ENCODE measurements at places on chromosomes 4 and X.

- no peak for DNase-seq
Observed at GRCh38 chr4:69781458-69782418, 21.3 kb upstream of the SULT1B1 start.

- no peak for DNase-seq
Observed at GRCh38 chrX:555725-556666, 74.6 kb upstream of the SHOX start.

- DNase-seq, result no peak
Observed at GRCh38 chr4:66837279-66837922, 707.9 kb downstream of the CENPC start.

GRCh38 chrX:22081475-22082092 is 49.5 kb downstream of the PHEX start:
- DNase-seq, result peak; percentile 5

- no peak for DNase-seq
Observed at GRCh38 chr4:24104158-24104565, 214.3 kb upstream of the PPARGC1A start.

DNA sequence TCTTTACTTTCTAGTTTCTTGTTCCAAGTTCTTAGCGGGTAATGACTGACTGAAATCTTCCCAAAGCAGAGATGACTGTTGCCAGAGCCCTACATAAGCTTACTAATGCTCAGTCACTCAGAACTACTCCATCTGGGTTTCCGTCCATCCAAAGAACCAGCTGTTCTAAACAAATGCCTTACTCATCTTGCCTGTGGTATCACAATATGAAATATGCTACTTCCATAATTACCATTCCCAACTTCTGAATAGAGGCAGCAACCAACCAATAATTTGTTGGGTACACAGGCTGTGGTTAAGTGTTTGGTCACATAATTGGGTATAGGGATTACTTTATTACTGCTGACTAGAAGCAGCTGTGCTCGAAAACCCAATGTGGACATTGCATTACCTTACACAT is 930.2 kb upstream of the DIAPH2 start:
- no peak for DNase-seq

GRCh38 chr4:58070726-58071125 is 960.5 kb upstream of the IGFBP7 start:
- no peak for DNase-seq

DNA sequence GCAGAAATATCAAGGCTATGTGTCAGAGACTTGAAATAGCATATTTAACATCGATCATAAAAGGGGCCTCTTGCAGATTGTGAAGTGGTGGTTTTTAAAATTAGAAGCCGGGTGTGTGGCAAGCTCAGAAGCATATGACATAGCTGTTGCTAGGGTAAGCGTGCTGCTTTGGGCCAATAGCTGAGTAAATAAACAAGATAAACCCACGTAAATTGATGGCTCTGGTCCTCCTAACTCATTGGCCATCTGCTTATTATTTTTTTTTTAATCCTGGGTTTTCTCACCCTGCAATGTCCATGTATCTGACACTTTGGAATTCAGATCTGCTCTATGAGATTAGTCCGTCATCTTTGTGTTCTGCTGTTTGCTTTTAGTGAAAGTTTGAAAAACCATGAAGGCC is 32.6 kb upstream of the STOX2 start:
- no peak for DNase-seq

- DNase-seq, result no peak
Observed at GRCh38 chr4:125985856-125986255, 671.1 kb downstream of the FAT4 start.

DNA sequence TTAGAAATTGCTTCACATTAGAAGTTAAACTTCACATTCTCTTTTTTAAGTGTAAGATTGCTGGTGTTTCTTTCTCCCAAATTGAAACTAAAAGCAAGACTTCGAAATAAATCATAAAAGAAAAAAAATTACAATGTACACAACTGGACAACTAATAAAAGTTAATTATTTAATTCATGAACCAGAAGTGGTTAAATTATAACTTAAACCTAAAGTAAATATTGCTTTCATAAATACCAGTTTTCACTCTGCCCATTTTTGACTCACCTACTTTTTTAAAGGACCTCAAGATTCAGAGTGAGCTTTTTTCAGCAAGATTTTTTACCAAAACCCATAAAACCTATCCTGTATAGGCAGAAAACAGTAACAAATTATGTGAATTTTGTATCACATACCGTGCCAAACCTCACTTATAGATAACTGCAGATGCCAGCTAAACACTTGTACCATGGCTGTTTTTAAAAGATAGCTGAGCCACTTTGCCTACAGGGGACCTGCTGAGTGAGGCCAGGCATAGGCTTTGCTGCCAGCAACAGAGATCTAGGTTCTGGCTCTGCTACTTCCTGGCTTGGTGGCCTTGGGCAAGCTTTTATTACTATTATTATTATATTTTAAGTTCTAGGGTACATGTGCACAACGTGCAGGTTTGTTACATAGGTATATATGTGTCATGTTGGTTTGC is 259.8 kb downstream of the NR3C2 start:
- DNase-seq, result no peak

DNA sequence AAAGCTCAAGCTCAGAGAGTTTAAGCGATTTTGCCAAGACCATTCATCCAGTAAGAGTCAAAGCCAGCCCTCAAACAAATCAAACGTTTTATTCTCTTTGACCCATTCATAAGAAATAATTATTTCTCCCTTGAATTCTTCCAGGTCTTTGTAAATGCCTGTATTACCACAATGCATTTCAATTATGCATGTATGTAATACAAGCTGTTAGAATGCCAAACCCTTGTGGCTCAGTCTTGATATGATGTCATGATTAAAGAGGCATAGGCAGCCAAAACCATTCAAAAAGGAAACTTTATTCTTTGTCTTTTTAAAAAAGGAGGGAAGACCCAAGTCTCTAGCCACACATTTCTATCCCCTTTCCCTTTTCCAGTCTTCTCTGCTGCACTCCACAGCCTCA is 56.5 kb upstream of the PGM2 start:
- DNase-seq, result no peak

- DNase-seq, result no peak
Observed at GRCh38 chr4:25011135-25011866, 19.4 kb downstream of the LGI2 start.

GRCh38 chr4:121799867-121800501 is 1.1 kb upstream of the EXOSC9 start:
- DNase-seq, result no peak

- no peak for DNase-seq
Observed at GRCh38 chrX:96183843-96184242, 500.8 kb upstream of the DIAPH2 start.

- no peak for DNase-seq
Observed at GRCh38 chr4:151099976-151100417, 569 bp downstream of the RPS3A start.

DNA sequence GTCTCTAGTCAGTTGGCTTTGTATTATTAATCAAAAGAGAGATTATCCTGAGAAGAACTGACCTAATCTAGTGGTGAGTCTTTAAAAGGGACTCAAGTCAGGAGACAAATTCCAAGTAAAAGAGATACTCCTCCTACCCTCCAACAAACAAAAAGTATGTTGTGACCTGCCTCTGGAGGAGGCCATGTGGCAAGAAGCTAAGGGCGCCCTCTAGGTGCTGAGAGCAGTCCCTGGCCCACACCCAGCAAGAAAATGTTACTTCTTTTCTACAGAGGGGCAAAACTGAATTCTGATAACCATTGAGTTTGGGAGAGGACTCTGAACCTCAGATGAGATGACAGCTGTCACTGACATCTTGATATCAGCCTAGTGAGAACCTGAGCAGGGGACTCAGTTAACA is 953.6 kb upstream of the AGA start:
- DNase-seq, result no peak

DNA sequence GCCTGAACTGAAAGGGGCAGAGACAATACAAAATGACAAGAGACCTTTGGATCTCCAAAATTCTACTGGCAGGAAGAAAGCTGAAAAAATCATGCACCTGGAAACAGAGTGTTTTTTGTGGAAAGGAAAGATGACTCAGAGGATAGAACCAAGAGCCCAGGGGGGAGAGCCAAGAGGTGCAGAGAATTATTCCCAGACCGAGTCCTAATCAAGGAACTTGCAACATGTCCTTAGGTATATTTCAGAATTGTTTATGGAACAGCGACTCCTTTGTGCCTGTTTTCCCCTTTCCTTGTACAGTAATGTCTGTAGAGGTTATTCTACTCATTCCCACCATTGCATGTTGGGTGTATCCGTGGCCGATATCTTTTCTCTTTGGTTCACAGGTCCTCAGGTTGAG is 71.7 kb downstream of the YIPF6 start:
- no peak for DNase-seq

- DNase-seq, result no peak
Observed at GRCh38 chrX:133658293-133658911, 243.1 kb upstream of the GPC4 start.

DNA sequence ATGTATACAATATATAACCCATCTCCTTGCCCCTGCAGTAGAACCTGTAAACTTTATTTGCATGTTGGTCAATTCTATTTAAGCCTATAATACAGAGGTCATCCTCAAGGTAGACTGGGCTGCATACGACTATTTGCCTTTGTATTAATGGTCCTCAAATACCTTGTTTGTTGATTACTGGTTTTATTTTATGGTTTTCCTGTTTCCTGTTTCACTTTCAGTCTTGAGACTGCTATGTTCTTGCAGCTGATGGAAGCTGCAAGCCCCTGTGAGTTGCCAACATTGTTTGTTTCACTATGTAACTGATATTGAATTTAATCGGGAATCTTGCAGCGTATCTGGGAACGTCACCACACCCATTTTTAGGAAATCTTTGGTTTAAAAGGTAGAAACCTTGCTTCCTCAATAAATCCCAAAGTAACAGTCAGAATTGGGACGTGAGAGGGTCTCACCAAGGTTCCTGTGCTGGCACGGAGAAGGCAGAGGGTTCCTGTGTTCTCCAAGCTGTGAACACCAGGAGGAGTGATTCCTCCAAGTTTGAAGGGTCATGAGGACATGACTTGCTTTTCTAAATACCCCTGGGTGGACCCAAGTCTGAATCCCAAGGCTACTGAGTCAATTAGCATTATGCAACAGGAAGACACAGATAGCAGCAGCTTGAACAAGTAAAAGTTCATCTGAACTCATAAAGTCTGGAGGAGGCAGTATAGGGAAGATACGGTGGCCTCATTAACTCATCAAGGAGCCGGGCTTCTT is 110.6 kb upstream of the PNPLA4 start:
- DNase-seq, result no peak

- no peak for DNase-seq
Observed at GRCh38 chrX:30153175-30153880, 62.0 kb upstream of the MAGEB2 start.

DNA sequence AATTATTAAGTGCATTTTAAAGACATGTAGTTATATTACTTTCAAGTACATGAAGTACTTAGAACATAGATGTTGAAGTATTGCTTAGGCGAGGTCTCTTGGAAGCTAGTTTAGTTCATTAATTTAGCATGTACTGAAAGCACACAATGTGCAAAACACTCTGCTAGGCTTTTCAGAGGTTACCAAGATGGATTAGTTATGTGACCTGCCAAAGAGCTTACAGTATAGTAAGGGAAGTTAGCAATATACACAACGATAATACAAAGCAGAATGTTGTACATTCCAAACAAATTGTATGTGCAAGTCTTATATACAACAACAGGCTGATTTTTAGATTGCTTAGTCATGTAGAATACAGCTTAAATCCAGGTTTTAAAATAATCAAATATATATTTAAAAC is 118.5 kb upstream of the NRK start:
- no peak for DNase-seq

DNA sequence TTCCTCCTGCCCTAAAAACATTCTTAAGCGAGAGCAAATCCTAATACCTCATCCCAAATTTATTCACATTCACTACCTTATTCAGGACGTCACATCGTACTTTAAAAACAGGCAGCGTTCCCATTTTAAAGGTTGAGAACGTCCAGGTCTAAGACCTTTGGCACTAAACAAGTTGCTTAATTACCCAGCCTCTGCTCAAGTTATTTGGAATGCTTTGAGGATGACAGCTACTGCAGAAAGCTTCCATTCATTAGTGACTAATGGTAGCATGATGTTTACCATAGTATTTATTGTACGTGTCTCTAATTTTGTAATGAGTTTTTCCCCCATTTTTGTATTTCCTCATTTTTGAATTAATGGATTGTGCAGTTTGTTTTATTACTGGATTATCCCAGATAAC is 1.5 kb downstream of the USP38 start:
- no peak for DNase-seq

GRCh38 chr4:152172146-152172545 is 363.7 kb downstream of the FBXW7 start:
- no peak for DNase-seq

DNA sequence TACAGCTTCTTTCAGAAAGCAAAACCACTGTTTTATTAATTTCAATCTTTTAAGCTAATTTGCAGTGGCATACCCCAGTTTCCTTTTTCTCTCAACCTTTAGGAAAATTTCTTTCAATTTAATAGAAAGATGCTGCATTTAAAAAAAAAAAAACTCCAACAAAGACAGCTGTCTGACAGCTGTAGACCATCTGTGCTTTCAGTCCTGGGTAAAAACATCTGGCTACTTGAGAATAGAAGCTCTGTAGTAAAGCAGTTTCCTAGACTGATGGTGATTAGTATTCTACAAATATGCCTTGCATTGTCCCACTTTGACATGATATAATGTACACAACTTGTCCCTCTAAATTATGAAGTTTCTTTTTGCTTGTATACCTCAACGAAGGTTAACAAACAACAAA is 197.8 kb downstream of the EDA start:
- no peak for DNase-seq

DNA sequence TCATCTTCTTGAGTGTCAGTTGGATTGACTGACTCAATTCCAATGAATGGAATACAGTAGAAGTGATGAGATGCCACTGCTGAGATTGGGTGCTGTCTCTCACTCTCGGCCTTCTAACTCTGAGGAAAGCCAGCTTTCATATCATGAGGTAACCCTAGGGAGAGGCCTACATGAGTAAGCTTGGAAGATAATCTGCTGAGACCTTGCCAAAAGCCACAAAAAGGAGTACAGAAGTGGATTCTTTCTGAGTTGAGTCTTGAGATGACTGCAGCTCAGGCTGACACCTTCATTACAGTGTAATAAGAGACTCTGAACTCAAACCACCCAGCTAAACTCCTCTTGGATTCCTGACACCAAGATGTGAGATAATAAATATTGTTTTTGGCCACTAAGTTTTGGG is 537.4 kb upstream of the MAGEB18 start:
- DNase-seq, result no peak

GRCh38 chr4:5710961-5711478 is at the start of gene EVC:
EVC (plus strand) TSS chr4:5711201; CDS start chr4:5711381, 180 bp downstream.
- no peak for DNase-seq

GRCh38 chr4:48268956-48269860 is at the start of gene TEC:
TEC (minus strand) TSS chr4:48269838; CDS start chr4:48228614, 41,224 bp downstream.
- no peak for DNase-seq

- DNase-seq, result no peak
Observed at GRCh38 chr4:98148856-98149255, 5.6 kb upstream of the STPG2 start.

DNA sequence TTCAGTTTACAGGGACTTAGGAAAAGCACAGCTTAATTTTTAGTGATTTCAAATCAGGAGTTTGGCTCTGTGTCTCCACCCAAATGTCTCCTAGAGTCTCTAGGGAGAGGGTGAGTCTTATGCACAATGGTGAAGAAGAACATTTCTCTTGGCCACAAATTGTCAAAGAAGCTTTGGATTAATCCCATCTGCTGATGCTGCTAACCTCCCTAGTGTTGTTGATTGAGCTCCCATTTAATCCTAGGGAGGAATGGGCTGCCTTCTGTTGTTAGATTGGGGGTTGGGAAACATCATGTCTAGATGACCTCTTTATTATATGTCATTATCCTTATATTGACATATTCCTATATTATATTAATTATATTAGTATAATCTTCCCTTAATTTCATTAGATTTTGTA is 50.0 kb upstream of the PASD1 start:
- DNase-seq, result no peak

All from activated T-helper 1 cell treated with anti-CD3 and anti-CD28 coated beads, Interleukin-2, amount 50 U/mL, for 16 hours (primary cell).